ENCODE measurements at places on chromosomes 16 and 17.
A peak's percentile ranks its signal among the peaks of the same experiment; 100 is the strongest.

GRCh38 chr17:69516911-69517310 is 102.4 kb downstream of the MAP2K6 start:
- no peak for DNase-seq

DNA sequence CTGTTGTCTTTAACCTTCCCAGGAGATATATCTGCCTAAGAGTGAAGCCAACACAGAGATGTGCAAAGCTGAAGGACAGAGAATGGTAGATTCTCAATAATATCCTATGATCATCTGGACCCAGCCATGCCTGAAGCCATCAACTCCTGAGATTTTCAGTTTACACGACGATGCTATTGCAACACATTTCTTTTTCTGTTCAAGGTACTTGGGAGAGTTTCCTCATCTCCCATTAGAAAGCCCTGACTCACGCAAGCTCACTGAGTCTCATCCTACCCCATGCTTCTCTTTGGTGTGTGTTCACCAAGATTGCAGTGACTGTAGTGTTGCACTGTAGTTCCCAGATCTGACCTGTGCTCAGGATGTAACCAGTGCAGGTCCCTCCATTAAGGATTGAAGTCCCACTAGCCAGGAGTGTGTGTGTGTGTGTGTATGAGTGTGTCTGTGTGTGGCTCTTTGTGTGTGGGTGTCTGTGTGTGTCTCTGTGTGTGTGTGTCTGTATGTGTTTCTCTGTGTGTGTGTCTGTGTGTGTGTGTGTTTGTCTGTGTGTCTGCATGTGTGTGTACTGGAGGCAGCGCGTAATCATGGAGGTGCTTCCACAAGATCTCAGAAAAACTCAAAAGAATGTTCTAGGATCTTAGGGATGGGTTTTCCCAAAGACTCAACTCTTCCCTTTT is 15.5 kb downstream of the CES1 start:
- DNase-seq, result no peak

- peak; percentile 17 for DNase-seq
These were observed 655 bp upstream of the MTHFSD start for GRCh38 chr16:86555704-86556075.

- DNase-seq, result no peak
These were observed 73.3 kb downstream of the XYLT1 start for GRCh38 chr16:17397499-17397891.

GRCh38 chr17:19812407-19812806 is 55.3 kb downstream of the ULK2 start:
- no peak for DNase-seq

DNA sequence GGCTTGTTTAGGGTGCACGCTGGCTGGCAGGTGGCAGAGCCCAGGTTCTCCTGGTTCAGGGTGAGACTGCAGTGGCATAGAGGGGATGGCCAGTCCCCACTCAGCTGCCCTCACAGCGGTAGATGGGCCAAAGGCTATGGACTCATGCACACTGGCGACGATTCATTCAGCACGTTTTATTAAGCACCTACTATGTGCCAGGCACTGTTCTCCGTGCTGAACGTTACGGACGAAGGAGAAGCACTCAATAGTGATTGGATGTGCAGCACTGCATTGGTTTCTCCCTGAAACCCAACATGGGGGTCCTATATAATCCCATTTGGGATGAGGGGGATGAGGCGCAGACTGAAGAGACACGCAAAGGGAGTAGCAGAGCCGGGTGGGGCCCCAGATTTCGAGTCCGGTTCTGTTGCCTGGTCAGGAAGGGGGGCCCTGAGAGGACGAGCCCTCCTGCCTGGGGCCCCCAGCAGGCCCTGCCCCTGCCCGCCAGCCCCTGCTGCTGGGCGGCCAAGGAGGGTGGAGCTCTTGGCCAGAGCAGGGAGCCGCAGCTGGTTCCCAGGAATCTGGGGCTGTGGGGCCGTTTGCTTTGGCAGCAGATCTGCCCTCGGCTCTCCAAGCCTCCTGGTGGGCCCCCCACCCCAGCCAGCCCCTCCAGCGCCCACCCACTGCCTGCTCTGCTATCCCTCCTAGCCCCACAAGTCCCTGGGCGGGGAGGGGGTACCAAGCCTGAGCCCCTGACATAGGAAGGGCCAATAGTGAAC is 8.8 kb downstream of the GLIS2 start:
- DNase-seq, result peak; percentile 82

DNA sequence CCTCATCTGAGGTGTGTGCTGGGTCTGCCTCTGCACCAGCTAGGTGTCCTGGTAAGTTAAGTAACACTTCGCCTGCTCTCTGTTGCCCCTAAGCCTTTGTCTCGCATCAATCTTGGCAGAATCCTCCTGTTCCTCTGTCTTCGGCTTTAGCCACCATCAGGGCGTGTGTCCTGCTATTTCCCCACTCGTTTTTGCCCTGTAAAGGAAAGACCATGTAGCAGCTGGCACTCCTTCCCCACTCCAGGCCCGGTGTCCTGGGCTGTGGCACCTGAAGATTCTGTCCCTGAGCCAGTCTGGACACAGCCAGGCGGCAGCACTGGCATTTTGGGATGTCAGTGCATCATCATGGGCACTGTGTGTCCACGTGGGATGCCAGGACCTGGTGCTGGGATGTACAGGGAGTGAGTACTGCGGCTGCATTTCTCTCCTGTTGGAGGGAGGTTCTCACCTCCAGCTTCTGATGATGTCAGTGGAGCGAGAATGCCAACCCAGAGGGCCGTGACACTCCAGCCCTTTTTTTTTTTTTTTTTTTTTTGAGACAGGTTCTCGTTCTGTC is 26.2 kb upstream of the FOXK2 start:
- DNase-seq, result no peak

DNA sequence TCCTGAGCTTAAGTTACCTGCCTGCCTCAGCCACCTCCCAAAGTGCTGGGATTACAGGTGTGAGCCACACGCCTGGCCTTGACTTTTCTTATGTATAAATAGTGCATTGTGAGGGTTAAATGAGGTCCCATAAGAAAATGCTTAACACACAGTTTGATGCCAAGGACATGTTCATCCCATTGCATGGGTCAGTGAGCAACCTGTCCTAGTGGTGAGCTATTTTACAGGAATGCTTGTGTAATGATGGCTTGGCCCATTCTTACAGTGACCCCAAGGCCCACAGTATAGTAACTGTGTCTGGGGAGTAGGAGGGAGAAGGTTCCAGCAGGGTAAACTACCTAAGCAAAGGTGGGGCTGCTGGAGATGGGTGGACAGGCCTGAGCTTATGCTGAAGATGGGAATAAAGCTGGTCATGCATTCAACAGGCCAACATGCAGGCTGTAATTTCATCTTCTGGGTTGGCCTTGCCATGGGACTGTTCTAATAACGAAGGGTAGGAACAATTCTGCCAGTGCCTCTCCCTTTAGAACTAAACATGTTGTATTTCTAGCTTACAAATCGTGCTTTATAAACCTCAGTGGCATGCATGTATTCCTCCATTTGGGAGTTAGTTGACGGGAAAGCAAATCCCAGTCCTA is 6.2 kb downstream of the ACSF2 start:
- DNase-seq, result no peak

- DNase-seq, result no peak
These were observed 164.9 kb downstream of the C16orf95 start for GRCh38 chr16:87152221-87152755.

GRCh38 chr16:4927661-4928060 is 9.3 kb downstream of the PPL start:
- no peak for DNase-seq

GRCh38 chr17:46121841-46122485 is 71.3 kb downstream of the KANSL1 start:
- DNase-seq, result no peak

DNA sequence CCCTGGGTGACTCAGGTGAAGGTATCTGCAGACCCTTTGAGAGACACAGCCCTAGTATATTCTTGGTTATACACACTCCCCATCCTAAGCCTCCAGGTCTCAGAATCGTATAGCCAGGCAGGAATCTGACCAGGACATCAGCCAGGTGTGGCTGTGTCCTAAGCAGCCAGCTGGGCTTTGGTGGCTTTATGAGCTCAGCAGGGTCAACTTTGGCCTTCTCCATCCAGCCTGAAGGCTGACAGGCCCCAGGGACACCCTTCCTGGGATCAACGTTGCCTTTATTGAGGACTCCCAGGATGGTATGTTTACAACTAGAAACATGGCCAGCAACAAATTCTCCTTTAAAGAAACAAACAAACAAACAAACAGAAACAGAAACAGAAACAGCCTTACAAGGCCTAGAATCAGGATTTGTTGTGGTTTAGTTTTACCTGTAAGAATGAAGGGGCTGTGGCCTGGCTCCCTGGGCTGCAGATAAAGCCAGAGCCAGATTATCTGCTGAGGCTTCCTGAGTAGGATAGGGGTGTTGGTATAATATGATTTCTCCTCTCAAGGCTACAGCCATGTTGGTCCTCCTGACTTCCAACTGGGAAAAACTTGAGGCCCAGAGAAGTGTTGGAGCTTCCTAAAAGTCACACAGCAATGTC is 8.5 kb downstream of the KIF19 start:
- DNase-seq, result no peak

DNA sequence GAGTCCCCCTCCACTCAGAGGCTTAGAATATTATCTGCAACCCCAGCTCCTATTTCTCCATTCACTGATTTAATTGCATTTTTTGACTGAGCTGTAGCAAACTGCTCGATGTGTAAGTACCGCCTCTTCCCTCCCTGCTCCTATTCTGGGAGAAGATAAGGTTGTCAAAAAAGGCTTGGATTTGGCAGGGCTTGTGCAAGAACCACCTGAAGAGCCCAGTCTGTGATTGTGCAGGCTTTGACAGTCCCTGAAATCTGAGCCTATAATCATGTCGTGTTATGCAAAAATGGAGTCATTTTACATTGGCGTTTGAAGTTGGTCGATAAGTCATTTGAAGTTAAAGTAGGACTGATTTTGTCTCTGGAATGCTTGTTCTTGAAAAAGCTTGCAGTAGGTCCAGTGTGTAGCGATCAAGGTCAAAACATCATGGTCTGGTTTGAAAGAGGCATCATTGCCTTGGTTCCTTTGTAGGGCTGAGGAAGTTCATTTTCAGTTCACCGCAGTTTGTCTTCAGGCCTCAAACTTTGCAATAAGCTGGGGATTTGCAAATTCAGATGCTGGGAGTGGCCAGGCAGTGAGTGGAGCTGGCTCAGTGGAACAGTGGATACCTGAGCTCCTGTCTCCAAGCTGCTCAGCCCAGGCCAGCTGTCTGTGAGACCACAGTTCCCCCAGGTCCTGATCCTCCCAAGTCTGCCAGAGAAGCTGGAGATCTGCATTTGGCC is 68.8 kb downstream of the KATNIP start:
- peak; percentile 58 for DNase-seq

DNA sequence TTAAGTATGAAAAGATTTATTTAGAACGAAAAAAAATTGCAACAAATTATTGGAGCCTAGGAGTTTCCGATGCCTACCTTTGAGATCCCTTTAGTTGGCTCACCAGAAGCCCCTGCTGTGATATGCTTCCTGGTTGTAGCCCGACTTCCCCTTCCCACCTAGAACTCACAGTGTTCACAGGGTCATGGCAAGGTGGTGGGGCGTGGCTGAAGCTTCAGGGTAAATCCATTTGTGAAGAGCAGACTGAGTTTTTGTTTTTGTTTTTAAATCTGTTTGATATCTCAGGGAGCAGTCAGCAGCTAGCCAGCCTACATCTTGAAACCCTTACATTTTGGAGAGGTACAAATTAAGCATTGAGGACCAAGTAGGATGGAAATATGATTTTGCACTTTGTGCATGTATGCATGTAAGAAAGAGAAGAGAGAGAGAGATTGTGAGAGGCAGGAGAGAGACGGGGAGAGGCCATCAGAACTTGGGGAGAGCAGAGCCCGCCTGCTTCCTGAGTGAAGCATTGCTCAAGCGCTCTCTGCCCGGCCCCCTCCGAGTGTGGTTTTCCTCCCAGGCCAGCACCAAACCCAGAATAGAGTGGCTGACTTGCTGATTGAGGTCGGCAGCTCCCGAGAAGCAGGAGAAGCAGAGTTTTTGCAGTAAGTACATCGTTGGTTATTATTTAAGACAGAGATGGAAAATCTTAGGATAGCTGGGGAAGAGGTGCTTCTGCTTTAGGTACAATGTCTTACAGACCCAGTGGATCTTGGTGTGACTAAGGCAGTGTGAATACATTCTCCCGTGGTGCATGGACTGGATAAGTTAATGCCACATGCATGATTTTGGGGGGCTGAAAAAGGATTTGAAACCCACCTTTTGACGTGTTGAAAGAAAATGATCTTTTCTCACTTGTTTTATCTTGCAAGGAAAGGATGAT is 64.2 kb downstream of the SPECC1 start:
- DNase-seq, result peak; percentile 66

DNA sequence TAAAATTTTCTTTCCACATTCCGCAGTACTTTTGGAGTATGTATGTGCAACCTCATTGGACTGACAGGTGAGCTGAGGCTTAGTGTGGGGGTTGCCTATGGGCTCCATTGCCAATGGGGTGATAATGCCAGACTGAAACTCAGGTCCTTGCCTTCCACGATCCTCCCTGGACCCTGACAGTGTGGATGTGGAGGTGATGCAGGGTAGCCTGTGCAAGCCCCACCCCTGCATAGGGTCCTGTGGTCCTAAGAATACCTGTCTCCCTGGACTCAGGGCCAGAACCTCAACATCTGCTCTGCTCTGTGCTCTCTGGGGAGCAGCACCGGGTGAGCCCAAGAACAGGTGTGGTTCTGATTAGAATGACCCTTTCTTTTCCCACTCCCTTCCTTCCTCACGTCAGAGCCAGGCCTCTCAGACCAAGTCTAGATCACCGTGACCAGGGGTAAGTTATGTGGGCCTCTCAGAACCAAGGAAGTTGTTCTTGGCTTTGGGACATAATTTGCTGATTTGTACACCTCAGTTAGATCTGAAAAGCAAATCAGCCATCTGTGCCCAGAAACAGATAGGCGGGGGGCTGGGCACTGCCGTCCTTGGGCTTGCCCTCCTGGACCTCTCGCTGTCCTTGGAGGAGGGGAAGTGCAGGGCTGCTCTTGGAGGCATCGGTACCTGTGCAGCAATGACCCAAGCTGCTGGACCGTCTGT is 8.4 kb upstream of the TNS4 start:
- peak; percentile 6 for DNase-seq

DNA sequence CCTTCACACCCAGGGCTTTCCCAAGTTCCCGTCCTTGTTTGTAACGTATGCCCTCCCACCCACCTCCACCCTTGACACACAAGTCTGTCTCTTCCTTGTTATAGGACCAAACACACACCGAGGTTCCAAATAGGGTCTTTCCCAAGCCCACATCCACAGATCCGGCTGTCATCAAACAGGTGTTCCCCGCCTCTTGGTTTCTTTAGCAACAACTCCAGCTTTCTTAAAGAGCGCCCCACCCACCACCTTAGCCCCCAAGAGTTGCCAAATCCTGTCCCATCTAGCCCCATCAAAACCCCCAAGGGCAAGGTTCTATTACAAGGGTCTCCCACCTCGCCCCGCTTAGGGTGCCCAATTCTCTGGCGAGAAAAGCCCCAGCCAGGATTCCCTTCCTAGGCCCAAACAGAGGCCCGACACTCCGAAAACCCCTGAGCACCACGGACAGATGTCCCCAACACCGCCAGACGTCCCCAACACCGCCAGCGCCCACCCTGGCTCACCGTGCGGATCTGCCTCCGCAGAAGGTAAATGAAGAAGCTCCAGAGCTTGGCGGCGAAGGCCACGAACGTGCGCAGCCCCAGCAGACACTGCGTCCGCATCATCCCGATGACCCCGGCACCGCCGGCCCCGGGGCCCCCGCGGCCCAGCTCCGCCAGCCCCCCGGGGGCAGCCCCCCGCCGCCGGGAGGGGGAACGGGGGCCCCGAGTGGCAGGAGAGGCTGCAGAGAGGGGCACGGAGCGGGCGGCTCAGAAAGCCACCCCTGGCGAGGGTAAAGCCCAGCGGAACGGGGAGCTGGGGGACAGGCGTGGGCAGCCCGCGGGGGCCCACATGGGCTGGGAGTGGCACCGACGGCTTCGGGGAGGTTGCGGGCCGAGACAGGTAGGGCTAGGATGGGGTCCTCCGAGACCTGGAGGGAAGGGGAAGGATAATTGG is 573 bp downstream of the CTDNEP1 start:
- DNase-seq, result peak; percentile 33
